ENCODE measurements at places on chromosomes 4 and X. TPM values are rescaled to one million over a fixed set of nuclear protein-coding genes. Genes with fewer than 3 reads are reported as not detected.

- no peak for DNase-seq
Observed at GRCh38 chr4:72665171-72665968, 96.3 kb upstream of the ADAMTS3 start.

- DNase-seq, result no peak
Observed at GRCh38 chr4:154344686-154345085, 146.9 kb downstream of the DCHS2 start.

- DNase-seq, result no peak
Observed at GRCh38 chrX:68594769-68595168, 52.7 kb upstream of the STARD8 start.

DNA sequence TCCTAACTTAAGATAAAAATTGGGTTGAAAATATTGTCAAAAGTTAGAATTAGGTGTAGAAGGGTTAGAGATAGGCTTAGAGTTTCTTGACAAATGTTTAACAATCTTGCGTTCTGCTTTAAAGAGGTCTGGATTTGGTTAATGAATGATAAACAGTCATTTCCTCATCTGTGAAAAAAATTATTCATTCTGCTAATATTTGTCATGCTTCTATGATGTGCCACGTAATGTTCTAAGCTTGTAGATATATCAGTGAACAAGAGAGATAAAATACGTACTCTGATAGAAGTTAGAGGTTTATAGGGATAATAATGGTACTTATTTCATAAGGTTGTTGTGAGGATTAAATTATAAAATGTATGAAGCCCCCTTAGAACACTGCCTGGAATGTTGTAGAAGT is 443.0 kb upstream of the GALNT7 start:
- no peak for DNase-seq

- DNase-seq, result no peak
Observed at GRCh38 chr4:24477919-24478318, 106.4 kb downstream of the DHX15 start.

DNA sequence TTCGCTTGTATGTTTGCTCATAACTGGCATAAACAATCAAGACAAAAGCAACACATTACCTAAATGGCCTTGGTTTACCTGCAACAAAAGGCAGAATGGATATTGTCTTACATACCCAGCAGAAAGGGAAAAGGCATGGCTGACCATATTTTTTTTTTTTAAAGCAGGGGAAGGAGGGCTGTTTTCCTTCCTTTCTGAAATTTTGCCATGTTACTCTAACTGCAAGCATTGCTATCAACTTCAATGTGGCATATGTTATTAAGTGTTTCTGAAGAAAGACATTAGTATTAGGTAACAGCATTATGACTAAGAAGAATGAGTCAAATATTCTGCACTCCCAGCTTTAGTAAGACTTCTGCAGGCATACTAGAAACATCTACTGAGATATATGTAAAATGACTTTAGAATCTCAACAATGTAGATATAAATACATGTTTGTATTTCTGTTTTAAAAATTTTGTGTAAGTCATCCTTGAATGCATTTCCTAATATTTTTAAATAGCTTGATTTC is 512.6 kb upstream of the FAM241A start:
- DNase-seq, result no peak

DNA sequence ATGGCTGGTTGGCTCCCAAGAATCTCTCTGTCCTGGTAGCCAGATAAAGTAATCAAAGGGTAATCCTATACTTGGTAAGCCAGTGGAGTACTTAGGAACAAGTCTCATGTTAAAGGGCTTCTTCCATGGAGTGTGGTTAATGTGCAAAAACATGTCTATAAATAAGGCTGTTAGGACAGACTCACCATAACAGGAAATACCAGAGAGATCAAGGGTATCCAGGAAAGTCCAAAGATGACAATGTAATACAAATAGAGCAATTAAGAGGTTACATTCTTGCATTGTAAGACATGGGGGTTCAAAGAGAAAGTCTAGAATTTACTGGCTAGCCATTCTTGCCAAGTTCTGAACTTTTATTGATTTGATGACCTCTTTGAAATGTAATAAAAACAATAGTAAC is 61.9 kb upstream of the ZCCHC13 start:
- DNase-seq, result no peak

- DNase-seq, result peak; percentile 5
Observed at GRCh38 chrX:72714478-72714916, 391 bp upstream of the PHKA1 start.

GRCh38 chr4:8156617-8157016 is 2.0 kb downstream of the ABLIM2 start:
- DNase-seq, result no peak

GRCh38 chrX:120514236-120514635 is 45.1 kb upstream of the LAMP2 start:
- DNase-seq, result no peak

DNA sequence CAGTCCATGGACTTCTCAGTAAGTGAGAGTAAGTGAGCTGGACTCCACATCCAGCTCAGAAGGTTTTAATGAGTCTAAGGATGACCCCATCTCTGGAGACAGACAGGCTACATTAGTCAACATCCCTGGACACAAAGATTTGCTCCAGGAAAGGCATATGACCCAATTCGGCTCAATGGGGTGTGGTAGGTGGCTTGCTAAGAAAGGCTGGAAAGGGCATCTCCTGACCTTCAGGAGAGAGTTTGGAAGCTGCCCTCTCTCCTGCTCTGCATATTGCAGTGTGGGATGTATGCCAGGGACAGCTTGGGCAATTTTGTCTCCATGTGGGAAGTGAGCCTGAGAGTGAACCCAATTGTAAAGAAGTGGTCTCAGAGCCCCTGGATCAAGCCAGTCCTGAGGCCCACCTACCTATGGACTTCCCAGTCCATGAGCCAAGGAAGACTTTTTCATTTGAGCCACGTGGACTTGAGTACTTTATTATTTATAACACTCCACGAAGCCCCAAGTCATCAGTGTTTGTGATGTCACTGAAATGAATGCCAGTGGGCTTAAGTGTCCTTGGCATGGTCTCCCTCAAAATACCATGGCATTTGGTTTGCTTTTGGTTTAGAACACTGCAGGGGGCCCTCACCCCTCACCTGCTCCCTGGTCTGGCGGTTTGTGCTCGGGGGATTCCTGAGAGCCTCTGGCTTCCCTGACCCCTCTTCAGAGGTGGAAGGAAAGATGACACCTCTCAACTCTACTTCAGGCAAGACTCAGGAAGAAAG is 10.4 kb upstream of the ABLIM2 start:
- no peak for DNase-seq

GRCh38 chrX:43493756-43494155 is 162.3 kb upstream of the MAOA start:
- DNase-seq, result no peak

GRCh38 chr4:176945334-176945733 is 152.6 kb upstream of the VEGFC start:
- DNase-seq, result no peak

DNA sequence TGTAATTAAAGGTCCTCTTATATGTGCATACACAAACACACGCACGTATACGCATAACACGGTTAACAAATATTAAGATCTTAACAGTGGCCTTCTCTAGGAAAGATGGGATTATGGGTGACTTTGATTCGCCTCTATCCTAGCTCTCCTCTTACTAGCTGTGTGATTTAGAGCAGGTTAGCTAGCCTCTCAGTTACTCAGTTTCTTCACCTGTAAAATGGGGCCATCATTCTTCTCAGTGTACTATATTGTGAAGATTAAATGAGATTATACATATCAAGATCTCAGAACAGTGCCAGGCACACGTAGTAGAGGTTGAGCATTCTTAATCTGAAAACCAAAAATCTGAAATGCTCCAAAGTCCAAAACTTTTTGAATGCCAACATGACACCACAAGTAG is 159.3 kb downstream of the BCOR start:
- DNase-seq, result no peak

DNA sequence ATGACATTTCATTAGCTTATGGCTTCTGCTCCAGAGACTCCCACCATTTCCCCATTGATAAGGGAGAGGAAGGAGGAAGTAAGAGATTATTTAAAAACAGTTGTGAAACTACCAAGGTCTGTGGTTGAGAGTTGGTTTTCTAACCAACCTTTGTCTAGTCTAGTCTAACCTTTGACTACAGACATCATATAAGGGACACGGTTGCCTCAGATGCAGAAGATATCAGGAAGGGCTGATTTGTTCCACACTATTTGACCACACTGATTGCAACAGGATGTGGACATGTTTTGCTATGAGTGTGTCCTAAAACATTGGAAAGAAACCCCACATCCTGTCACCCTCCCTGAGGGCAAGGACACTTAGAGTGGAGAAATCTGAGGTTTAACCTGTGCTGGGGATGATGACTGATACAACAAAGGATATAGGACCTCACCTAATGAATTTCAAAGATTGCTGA is 53.0 kb downstream of the COQ2 start:
- no peak for DNase-seq

GRCh38 chr4:26074712-26075430 is 160.9 kb downstream of the SMIM20 start:
- DNase-seq, result no peak

GRCh38 chrX:386768-387575 is at the start of gene PPP2R3B:
TSS of gene PPP2R3B (minus strand) at chrX:386907. CDS start at chrX:386691, 216 bp downstream.
- DNase-seq, result peak; percentile 94

DNA sequence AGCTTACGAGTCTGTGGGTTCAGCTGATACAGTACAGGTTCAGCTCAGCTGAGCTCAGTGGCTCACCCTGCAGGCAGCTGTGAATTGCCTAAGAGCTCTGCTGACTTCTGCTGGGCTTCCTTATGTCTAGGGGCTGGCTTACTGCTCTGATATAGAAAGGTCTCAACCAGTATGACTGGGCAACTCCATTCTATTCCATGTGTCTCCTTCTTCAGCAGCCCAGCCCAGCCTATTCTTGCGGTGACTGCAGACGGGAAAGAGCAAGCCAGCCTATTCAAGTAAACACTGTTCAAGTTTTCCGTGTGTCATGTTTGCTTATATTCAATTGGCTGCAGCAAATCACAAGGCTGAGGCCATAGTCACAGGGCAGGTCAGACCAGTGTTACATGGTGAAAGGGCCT is 615.4 kb upstream of the ZFP42 start:
- DNase-seq, result no peak

DNA sequence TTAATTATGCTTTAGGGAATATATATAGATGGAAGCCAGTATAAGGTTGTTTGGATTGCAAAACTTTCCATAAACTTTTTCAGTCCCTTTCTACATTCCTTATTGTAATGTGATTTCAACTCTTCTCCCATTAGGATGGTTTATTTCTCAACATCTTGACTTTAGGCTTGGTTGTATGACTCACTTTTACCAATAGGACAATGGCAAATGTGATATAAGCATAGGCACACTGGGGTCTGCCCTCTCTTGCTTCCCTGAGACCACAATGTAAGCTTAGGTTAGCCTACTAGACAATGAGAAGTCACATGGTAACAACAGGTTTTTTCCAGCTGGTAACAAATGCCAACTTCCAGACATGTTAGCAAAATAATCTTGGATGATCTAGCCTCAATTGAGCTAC is 163.3 kb upstream of the RBPJ start:
- no peak for DNase-seq

DNA sequence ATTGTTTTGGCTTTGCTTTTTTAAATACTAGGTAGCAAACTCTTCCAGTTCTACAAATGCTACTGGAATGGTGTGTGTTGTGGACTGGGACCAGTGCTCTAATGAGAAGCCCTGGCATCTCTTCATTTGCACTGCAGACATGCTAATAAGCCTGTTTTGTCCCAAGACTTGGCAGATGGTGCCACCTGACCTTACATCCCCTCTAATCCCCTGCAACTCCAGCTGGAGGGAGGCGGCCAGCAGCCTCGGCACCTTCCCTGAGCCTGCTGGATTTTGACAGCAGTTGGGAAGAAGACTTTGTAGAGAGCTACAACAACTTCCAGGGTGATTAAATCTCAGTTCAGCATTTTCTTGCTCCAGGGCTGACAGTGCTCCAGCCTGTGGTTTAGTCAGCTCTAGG is 200.0 kb downstream of the DCLK2 start:
- no peak for DNase-seq

DNA sequence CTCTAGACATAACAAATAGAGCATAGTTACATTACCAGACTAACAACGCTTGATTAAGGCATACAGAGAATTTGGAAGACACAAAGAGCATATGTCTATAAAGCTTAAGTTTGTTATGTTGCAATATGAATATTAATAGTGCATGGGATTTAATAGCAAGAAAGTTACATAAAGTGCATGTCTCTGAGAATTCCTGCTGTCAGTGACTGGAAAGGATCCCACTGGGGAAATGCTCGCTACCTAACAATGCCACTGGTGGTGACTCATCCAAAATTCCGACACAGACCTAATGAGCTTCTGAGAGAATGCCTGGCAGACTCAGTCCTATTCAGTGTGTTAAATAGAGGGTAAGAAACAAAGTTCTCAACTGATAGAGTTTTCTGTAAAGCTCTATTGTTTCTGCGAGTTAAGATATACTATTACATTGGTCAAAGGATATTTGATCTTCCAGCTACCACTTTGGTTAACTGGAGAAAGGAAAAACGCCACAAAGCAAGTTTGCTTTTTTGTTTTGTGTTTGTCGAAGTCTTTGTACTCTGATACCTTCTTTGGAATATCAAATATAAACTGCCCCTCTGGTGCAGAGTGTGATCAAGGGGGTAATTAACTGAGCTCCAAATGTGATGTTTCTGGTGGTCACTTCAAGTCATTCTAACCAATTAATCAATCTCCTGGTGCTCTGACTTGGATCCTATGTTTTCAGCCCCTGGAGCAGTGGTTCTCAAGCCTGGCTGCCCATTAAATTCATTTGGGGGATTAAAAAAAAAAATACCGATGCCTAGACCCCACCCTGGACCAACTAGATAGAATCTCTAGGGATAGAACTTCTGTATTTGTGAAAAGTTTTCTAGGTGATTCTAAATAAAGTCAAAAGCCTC is 107.9 kb downstream of the PALLD start:
- no peak for DNase-seq

GRCh38 chr4:104728380-104729122 is 233.9 kb upstream of the CXXC4 start:
- no peak for DNase-seq

The ADH1A gene
- polyA plus RNA-seq, result 0.08 TPM

The SLITRK2 gene
- polyA plus RNA-seq, result 0.48 TPM

The WDFY3 gene
- 20.6 TPM for polyA plus RNA-seq

The AMTN gene
- polyA plus RNA-seq, result not detected

The SMIM31 gene
- 0.09 TPM for polyA plus RNA-seq

The ARMCX2 gene
- polyA plus RNA-seq, result 42.8 TPM

The RIPPLY1 gene
- polyA plus RNA-seq, result not detected

The PASD1 gene
- not detected for polyA plus RNA-seq

The GPR119 gene
- polyA plus RNA-seq, result not detected

All from urinary bladder (tissue), 4 donors.